ENCODE measurements at places on chromosomes 2 and 18.

DNA sequence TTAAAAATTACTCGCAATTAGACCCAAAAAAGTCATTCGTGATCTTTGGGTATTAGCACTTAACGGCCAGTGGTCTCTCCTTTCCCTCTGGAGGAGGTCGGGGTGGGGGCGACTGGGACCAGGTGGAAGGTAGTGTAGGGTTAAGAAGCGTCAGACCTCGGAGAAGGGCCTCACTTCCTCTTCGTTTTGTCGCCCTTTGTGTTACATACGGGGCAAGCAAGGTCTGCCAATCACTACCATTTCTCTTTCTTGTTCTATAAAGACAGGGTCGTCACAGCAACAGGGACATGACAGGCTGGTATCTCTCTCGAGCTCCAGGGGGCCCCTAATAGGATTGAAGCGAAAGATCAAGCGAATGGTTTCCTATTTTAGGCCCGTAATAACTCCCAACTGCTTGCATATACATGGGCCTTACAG is 136.6 kb downstream of the INSIG2 start:
- no peak for DNase-seq

- no peak for DNase-seq
Observed at GRCh38 chr18:11304928-11305327, 155.6 kb upstream of the PIEZO2 start.

DNA sequence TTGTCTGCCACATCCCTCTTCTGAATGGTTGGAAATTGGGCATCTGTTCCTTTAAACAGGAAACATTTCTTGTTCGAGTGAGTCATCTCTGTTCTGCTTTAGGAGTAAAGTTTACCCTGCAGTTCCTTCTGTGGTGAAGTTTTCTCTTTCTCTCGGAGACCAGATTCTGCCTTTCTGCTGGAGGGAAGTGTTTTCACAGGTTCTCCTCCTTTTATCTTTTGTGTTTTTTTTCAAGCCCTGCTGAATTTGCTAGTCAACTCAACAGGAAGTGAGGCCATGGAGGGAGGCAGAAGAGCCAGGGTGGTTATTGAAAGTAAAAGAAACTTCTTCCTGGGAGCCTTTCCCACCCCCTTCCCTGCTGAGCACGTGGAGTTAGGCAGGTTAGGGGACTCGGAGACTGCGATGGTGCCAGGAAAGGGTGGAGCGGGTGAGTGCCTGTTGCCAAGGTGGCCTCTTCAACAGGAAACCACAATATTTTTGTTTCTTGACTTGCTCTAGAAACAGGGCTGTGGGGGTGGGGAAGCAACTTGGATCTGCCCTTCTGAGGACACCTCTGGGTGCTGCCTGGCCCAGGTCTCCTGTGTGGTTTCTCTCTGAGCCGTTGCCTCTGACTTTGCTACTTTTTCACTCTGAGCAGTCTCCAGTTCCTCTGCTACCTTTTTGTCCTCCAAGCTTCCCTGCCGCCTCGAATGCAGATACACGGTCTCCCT is 2.2 kb upstream of the CASP8 start:
- DNase-seq: peak; percentile 98

GRCh38 chr2:167509586-167509985 is 621.3 kb downstream of the XIRP2 start:
- no peak for DNase-seq

GRCh38 chr18:907115-907884 is 2.6 kb downstream of the ADCYAP1 start:
- DNase-seq: peak; percentile 23

DNA sequence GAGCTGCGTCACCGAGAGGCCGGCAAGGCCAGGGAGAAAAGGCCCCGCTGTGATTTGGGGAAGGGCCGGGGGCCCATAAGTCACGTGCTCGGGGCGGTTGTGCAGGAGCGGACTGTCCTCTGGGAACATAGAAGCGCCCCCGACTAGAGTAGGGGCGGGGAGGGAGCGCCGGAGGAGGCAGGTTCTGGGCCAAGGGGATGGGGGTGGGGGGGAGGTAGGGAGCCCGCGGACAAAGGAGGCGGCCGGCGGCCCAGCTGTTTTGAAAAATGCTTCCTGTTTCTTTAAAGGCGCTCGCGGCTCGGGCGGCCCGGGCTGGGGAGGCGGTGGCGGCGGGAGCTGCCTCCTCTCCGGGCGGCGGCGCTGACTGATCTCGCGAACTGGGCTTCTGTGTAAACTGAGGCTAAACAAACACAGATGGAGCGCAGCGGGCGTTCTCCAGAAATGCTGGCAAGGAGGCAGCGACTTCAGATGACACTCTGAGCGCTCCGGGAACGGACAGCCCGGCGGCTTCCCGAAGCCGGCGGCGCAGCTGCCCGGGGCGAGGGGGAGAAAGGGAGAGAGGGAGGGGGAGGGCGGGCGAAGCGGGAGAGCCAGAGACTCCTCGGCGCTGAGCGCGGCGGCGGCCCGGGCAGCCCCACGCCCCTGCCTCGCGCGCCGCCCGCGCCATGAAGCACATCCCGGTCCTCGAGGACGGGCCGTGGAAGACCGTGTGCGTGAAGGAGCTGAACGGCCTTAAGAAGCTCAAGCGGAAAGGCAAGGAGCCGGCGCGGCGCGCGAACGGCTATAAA is at the start of gene ATOH8:
ATOH8 (plus strand) TSS at position 467 of the 788 bp plus-strand sequence; CDS start at position 666, 199 bp downstream.
- DNase-seq: peak; percentile 3

DNA sequence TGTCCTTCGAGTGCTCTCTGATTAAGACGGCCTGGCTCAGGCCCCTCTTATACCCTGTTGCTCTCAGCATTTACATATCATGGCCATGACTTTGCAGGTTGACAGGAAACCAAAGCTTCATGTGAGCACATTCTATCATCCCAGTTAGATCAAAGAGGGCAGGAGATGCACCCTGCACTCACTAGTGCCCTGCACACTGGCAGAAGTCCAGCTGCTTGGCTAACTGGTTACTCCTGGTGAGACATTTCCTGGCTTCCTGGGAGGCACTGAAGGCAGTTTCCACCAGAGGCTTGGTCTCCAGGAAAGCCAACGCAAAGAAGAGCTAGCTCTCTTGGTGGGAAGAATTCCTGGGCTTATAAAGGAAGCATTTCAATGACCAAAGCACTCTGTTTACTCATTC is 66.3 kb downstream of the LIPG start:
- no peak for DNase-seq

DNA sequence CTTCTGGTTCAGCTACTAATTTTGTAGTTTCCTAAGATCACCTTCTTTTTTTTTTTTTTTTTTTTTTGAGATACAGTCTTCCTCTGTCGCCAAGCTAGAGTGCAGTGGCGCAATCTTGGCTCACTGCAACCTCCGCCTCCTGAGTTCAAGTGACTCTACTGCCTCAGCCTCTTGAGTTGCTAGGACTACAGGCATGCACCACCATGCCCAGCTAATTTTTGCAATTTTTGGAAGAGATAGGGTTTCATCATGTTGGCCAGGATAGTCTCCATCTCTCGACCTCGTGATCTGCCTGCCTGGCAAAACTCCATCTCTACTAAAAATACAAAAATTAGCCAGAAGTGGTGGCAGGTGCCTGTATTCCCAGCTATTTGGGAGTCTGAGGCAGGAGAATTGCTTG is 301.5 kb upstream of the TFPI start:
- DNase-seq: no peak

DNA sequence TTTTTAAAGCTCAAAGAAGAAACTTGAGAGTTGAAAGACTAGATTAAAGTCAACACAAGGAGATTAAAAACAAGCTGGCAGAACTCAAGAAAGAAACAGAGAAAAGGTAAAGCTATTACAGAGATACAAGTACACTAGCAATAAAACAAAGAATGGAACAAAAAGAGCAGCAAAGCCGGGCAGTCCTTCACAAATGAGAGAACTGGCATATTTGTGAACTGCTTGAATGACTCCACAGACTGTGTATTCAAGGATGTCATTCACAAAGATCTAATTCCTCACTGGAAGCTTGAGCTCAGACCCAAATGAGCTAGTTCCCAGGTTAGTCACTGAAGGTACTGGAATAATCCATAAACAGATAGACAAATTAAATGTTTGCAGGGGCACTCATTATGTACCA is 318.0 kb downstream of the MYCN start:
- no peak for DNase-seq

Measured in activated CD4-positive, alpha-beta T cell treated with anti-CD3 and anti-CD28 coated beads, Interleukin-2, Interleukin-4, amounts not matched to agents 100 ng/mL and 50 ng/mL, durations not matched to agents 16 hours and 8 hours (primary cell).